Bronchial epithelial cell (primary cell): ENCODE measurements at places on chromosomes 16 and 17. TPM values are rescaled to one million over a fixed set of nuclear protein-coding genes. Genes with fewer than 3 reads are reported as not detected.
A peak's percentile ranks its signal among the peaks of the same experiment; 100 is the strongest.

- no peak for DNase-seq
These were observed 157.8 kb upstream of the RPH3AL start for GRCh38 chr17:510226-510917.

DNA sequence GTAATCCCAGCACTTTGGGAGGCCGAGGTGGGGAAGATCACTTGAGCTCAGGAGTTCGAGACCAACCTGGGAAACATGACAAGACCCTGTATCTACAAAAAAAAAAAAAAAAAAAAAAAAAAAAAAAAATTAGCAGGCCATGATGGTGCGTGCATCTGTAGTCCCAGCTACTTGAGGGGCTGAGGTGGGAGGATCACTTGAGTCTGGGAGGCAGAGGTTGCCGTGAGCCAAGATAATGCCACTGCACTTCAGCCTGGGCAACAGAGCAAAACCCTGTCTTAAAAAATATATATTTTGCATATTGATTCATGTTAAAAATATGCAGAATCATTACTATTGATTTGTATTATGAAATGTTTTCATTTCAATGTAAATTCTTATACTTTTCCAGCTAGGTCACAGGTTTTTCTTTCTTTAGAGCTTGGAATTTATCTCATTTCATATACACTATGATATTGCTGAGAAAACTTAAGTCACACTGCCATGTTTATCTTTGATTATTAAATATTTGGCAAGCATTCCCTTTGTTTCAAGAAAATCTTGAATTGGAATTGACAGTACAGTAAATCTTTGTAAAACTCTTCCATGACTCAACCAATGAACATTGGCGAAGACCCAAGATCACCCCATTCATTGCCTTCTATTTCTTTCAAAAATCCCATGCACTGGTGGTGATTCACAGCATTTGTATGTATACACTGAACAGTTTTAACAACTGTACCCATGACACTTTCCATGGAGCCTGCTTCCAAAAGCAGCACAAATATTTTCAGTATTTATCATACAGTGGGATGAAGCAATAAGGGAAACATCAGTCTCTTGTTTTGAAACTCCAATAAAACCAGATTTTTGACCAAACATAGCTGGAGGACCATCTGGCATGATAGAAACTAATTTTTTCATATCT, 83.5 kb upstream of the TNRC6A start:
- DNase-seq: peak; percentile 99

GRCh38 chr17:57186226-57187019, 69.9 kb upstream of the MSI2 start:
- no peak for DNase-seq

DNA sequence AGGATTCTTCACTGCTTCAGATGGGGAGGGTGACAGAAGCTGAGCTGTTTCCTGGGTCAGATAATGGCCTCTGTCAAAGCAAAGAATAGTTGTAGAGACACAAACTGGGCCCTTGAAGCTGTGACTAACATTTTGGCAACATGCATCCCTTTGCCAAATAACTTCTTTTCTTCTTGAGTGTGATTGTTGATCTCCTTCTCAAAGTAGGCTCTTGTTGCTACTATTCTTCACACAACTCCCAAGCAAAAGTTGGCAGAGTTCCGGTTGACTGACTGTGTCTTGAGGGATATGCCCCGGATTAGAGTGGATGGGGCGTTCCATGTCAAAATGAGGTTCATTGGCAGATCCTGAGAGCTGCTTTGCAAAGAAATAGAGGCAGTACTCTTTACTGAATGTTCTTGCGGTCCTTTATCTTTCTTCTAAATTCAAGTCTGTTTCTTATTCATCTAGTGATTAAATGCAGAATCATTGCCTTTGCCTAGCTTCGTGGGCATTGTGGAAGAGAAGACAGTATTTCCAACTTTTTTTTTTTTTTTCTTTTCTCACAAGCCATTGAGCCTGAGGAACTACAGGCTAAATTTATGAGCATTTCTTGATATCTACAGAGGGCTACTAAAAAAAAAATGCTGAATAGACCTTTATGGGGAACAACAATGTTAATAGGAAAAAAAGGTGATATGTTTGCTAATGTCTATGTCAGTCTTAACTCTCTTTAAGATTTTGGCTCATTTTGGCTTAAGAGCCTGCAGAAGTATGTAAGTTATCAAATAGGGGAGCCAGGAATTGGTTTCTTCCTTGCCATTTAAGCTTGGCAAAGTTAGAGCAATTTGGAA, 5.8 kb downstream of the WIPF2 start:
- DNase-seq: peak; percentile 22

GRCh38 chr16:70706948-70707465, 21.2 kb upstream of the MTSS2 start:
- DNase-seq: peak; percentile 88

SMIM36 gene
- total RNA-seq: not detected in 2 replicates

TBC1D26 gene
- 0.13 TPM in 1 of 2 replicates, not detected in the other for total RNA-seq

CETP gene
- total RNA-seq: not detected in 2 replicates
